ENCODE measurements at places on chromosomes 4 and X.

DNA sequence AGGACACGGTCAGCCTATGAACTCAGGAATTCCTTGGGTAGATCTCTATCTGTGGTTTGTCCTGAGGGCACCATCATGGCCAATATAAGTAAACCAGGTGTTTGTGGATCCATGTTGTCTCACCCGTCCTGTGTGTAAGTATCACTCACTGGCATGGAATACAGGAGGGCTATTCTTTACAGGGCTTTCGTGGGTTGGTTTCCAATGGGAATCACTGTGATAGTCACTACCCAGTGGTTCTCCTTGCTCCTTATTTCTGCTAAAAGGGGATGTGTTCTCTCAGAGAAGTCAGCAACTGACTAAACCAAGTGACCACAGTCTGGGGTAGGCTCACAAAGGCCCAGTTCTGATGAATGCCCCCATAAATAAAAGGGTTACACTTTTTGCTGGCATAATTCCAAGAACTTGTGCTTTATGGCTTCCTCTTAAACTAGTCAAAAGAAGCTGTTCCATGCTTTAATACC, 236.7 kb upstream of the JADE1 start:
- no peak for DNase-seq

DNA sequence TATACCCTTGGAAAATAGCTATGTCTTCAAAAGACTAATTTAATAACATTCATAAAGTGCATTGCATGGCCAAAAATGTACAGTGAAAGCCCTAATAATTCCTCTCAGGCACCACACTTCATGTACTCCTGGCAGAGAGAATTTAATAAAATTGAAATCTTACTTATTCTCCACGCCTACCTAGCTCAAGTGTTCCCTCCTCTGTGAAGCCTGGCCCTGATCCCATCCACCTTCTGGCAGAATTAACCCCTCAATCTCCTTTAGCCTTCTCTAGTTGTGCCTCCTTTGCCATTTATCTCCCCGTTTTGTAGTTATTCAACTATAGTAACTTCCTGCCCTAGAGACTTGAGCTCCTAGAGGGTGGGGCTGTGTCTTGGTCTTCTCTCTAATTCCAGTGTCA, 26.7 kb downstream of the ACE2 start:
- no peak for DNase-seq

DNA sequence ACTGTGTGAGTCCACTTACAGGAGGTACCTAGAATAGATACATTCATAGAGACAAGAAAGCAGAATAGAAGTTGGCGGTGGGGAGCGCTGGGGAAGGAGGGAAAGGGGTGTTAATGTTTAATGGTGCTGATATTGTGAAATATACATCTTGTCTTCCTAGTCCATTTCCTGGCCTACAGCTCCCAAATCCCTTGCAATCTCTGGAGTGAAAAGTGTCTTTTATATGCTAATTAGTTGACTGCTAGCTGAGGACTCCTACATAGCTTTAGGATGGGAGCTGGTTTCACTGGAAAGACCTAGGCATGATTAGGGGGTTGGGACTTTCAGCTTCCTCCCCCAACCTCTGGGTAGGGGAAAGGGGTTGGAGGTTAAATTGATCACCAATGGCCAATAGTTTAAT, 36.0 kb downstream of the FUNDC1 start:
- no peak for DNase-seq

GRCh38 chr4:75036046-75036830, 103.3 kb downstream of the PARM1 start:
- DNase-seq: no peak

DNA sequence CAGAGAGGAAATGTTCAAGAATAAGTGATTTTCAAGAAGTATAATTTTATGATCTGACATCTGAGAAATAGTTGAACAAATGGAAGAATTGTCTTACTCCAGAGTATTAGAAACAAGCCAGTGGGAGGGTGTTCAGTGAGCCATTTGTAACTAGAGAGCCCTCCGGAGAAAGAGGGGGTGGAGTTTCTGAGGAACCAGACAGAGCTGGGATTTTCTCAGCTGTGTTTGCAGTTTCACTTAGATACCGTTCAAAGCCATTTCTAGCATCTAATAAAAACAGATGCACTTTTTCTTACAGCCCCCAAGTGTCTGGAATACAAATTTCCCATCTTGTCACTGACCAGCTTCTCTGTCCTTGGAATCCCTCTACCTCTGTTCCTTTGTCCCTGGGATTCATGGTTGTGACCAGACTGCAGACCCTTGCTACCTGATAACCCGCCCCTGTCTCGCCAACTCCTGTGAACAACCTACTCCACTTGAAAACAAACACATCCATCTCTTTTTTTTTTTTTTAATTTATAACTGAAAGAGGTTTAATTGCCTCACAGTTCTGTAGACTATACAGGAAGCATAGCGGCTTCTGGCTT, 132.8 kb upstream of the KLF3 start:
- no peak for DNase-seq

- DNase-seq: no peak
These were observed 95.1 kb downstream of the CDS1 start for GRCh38 chr4:84677995-84678394.

DNA sequence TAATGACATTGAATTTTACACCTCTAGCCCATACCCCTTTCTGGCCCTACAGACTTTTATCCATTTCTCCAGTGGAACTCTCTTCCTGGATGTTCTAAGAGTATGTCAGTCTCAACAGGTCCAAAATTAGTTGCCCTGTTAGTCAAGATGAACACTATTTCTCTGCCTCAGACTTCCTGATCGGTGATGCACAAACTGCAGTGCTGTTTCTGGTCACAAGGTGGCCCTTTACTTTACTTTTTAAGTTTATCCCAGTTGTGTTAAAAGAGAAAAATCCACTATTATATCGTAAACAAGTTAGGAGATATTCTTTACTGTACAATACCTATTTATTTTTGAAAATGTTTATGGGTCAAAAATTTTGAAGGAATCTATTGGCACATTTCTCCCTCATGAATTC, 13.1 kb downstream of the TCEAL7 start:
- DNase-seq: peak; percentile 8

DNA sequence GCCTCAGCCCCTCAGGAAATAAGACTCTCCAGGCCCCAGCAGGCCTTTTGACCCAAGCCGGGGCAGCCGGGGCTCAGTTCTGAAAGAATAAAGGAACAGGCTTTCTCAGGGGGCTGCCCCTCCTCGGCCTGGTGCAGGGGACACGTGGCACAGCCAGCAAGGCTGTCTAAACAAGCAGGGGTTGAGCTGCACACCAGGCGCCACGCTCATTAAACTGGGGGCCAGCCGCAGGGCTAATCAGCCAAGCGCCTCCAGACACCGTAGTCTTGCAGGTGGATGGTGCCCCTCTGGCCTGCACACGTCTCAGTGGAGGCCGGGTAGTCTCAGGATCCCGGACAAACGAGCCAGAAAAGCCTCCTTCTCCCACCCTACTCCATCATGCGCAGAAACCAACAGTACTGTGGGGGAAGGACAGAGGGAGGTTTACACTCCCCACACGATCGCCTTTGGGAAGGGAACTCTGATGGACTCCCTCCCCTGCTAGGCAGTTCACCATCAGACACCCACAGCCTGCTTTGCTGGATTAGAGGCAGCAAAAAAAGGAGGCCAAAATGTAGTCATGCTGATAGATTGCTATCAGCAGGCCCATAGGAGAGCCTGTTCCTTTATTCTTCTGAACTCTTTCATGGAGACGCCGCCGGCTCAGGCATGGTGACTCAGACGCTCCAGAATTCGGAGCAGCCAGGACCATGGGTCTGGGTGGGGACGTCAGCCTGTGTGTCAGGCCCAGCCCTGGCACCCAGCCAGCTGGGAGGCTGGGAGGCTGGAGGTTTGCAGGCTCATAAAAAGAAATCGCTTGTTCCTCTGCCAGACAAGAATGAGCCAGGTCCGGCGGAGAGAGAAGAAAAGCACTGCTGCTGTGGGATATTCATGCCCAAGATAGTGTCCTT, 342.4 kb downstream of the BCOR start:
- no peak for DNase-seq

- no peak for DNase-seq
These were observed 59.4 kb upstream of the PPP4R3C start for GRCh38 chrX:27522500-27522899.

DNA sequence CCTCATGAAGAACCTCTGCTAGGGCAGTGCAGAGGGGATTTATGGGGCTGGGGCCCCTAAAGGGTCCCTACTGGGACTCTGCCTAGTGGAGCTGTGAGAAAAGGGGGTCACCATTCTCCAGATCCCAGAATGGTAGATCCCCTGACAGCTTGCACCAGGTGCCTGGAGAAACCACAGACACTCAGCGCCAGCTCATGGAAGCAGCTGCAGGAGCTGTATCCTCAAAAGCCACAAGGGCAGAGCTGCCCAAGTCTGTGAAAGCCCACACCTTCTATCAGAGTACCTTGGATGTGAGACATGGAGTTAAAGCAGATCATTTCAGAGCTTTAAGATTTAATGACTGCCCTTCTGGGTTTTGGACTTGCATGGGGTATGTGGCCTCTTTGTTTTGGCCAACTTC, 38.6 kb downstream of the MAP9 start:
- no peak for DNase-seq

- no peak for DNase-seq
These were observed 115.7 kb upstream of the TEX13C start for GRCh38 chrX:125203737-125204578.

- DNase-seq: no peak
These were observed 200.3 kb upstream of the BCOR start for GRCh38 chrX:40298069-40298468.

GRCh38 chrX:154317391-154317995, 21.9 kb downstream of the TKTL1 start:
- no peak for DNase-seq

GRCh38 chr4:123288309-123289025, 108.1 kb upstream of the SPRY1 start:
- DNase-seq: no peak

- DNase-seq: no peak
These were observed 428.2 kb downstream of the ADAM29 start for GRCh38 chr4:175346376-175346775.

DNA sequence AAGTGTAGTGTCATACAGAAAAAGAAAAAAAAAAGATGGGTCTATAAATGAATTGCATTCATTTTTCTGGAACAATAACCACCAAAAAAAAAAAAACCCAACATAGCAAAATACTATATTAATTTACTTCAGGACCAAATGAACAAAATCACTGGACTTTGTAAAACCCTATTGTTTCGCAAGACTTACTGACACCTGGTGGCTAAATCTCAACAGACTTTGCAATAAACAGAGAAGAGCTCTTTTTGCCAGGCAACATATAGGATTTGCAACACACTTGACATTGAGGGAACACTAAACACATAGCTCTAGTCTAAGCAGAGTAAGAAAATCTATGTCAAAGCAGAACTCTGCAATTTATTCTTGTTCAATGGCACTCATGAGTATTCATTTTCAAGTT, 990.2 kb downstream of the STPG2 start:
- no peak for DNase-seq

DNA sequence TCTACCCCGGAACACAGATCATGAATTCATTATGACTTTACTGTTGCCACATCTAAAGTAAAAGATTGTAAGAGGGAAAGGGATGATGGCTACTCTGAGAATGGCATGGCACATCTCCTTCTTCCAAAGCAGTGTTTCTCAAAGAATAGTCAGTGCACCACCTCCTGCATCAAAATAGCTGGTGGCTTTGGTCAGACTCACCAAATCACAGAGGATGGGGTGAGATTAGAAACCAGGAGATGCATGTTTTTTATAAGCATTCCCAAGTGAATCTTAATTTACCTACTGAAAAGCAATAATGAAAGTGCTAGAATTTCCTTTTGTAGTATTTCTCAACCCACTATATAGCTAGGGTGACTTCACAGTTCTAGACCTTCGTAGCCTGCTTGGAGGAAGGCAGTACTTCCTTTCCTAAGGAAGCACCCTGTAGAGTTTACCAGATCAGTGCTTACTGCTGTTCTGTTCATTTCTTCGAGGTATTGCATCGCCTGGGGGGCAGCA, 340.8 kb upstream of the KLF3 start:
- DNase-seq: no peak

DNA sequence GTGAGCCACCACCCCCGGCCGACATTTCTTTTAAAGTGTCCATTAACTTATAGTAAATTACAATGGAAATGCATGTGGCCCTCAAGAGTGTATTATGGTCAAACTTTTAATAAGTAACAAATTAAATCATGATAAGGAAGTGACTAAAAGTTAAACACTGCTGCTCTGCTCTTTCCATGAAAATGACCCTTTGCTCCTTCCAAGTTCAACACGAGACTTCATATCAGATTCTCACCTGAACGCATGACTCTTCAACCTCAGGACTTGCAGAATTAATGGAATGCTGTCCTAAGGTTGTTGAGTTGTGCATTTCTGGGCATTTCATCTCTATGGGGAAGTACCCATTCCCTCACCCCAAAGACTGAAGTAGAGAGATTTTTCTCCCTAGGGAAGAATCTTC, 27.1 kb downstream of the AWAT2 start:
- no peak for DNase-seq

DNA sequence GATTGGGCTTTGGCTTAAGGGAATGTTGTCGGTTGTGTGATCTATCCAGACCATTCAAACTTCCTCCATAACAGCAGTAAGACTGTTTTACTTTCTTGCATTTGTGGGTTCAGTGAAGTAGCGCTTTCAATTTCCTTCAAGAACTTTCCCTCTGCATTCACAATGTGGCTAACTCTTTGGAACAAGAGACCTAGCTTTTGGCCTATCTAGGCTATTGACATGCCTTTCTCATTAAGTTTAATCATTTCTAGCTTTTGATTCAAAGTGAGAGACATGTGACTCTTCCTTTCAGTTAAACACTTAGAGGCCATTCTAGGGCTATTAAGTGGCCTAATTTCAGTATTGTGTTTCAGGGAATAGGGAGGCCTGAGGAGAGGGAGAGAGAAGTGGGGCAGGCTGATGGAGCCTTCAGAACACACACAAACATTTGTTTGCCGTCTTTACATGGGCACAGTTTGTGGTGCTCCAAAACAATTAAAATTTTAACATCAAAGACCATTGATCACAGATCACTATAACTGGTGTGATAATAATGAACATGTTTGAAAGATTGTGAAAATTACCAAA, 34.1 kb downstream of the ADH5 start:
- DNase-seq: no peak

DNA sequence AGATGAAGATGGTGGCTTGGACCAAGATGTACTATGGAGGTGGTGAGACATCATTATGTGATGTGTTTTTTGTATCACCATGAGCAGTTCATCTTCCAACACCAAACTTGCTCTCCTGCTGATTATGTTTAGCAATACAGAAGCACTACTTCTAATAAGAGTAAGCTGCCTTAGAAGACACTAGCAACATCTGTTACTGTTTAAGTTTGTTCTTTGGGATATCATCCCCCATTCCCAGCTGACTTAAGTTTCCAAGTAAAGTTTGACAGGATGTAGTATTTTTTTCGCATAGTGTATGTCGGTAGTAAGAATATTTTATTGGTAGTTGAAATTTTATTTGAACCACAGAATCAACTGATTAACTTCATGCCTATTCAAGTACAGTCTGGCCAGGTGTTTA, 123.5 kb upstream of the BMPR1B start:
- DNase-seq: no peak

- no peak for DNase-seq
These were observed 48.3 kb upstream of the AMOT start for GRCh38 chrX:112888916-112889315.

- DNase-seq: no peak
These were observed 17.3 kb downstream of the TSC22D3 start for GRCh38 chrX:107758231-107758766.

- DNase-seq: no peak
These were observed 10.0 kb downstream of the MSL3 start for GRCh38 chrX:11768039-11768438.

- DNase-seq: no peak
These were observed 22.0 kb upstream of the ARSH start for GRCh38 chrX:2984342-2984741.

Measured in stimulated activated CD4-positive, alpha-beta T cell treated with anti-CD3 and anti-CD28 coated beads, Interleukin-1b, Interleukin-23, amount 100 ng/mL, for 4 hours (primary cell).